ENCODE measurements at places on chromosomes 3 and 15. TPM values are rescaled to one million over a fixed set of nuclear protein-coding genes. Genes with fewer than 3 reads are reported as not detected.
A peak's percentile ranks its signal among the peaks of the same experiment; 100 is the strongest.

DNA sequence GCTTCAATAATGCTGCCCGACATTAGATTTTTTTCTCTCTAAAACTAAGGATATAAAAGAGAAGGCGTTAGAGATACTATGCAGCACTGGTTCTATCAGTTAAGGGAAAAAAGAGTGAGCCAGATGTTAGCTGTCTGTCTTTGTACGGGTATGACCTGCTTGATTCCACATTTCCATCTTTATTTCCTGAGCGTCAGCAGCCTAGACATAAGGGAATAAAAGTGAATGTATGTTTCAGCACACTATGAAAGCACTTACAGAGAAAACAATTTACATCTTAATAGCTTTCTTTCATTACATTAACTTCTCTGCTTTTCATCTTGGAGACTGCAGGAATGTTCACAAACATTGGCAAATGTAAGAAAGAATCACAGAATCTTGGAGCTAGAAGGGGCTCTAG is 319.3 kb downstream of the CTNNB1 start:
- no peak for DNase-seq

DNA sequence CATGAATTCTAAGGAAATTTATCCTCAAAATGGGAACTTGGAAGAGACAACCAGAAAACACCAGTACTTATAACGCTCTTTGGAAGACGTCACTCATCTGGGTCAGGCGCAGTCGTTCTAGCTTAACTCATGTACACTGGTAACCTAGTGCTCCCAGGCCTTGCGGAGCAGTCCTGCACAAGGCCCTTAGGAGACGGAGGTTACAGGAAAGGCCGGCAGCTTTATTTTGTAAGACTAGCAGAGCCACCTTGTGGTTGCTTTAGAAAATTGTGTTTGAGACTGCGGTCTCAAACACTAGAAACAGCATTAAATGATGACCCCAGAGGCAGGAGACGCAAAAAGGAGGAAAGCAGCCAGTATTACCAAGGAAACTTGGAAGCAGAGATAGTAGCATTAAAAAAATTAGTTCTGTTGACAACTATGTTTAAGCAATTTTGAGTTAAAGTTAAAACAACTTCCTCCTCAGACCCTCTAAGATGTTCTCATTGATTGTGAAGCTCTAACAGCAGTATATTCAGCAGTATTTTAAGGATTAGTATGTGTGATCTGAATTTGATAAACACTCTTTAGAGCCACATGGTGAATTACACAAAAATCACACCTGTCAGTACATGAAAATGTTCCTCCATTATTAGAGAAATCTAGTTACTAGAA is 141.9 kb upstream of the C2CD4B start:
- peak; percentile 79 for DNase-seq

DNA sequence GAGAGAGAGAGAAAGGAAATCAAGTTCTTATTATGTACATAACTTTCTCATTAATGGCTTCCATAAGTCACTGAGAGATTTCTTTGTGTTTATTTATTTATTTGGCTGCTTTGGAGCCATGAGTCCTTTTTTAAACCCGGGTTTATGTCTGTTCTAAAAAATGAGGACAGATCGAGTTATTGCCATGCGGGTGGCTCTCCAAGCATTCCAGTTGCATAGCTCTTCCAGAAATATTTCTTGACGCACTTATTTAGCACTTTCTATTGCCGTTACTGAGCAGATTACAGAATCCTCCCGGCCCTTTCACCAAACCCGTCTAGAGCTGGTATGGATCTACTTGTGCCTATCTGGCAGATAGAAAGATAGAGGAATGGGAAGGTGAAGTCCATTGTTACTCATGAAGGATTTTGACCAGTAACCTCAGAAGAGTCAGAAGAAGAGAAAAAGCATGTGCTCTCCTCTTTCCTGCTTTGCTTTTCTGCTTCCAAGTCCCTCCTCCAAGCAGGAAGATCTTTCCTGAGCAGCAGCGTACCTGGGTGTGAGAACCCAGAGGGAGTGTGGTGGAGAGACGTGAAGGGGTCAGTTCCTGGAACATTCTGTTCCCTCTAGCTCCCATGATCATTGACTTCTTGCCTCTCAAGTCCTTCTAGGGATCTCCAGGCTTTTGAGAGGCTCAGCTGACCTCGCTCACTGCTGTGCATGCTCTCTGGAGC is 112.8 kb downstream of the LPP start:
- peak; percentile 88 for DNase-seq

DNA sequence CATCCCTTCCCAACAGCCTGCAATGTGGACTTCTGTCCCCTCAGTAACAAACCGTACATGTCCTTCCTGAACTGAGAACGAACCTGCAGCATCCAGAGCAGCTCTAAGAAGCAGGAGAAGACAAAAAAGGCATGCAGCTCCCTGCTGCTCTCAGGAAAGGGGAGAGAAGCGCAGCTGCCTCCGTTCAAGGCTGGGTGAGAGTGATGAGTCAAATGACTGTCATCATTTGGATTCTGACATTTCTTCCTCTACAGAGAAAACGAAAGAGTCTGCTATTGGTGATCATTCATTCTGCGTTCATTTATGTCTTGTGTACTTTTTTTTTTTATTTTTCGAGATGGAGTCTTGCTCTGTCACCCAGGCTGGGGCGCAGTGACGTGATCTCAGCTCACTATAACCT is 677.8 kb downstream of the FHIT start:
- DNase-seq, result no peak

GRCh38 chr3:8421267-8421666 is 80.4 kb upstream of the LMCD1 start:
- DNase-seq, result no peak

UPK1B gene
- total RNA-seq, result not detected

C3orf38 gene
- total RNA-seq, result 27.2 TPM

NAALADL2 gene
- 11.6 TPM for total RNA-seq

PLS1 gene
- 0.83 TPM for total RNA-seq
